HCT116 (cell line): ENCODE measurements at places on chromosomes 12 and 14. TPM values are rescaled to one million over a fixed set of nuclear protein-coding genes. Genes with fewer than 3 reads are reported as not detected.

The PARP11 gene
- 2.7 TPM for total RNA-seq

The ZDHHC22 gene
- total RNA-seq = 0.10 TPM

The CLEC2A gene
- total RNA-seq = not detected

The RBP5 gene
- total RNA-seq = 0.22 TPM

The OR4E2 gene
- not detected for total RNA-seq

The KANSL2 gene
- total RNA-seq = 41.6 TPM

The HOXC4 gene
- 1.5 TPM for total RNA-seq

The GUCY2C gene
- total RNA-seq = not detected

The KRT2 gene
- not detected for total RNA-seq

The GSG1 gene
- not detected for total RNA-seq

The AQP2 gene
- total RNA-seq = not detected

The PLEKHD1 gene
- 1.2 TPM for total RNA-seq

The DRAM1 gene
- 20.3 TPM for total RNA-seq

The VRTN gene
- total RNA-seq = 0.10 TPM

The TDRD9 gene
- total RNA-seq = not detected

The SLC38A4 gene
- not detected for total RNA-seq

The RND1 gene
- total RNA-seq = 2.0 TPM

The SMOC1 gene
- not detected for total RNA-seq

The FKBP3 gene
- 67.8 TPM for total RNA-seq

The SOAT2 gene
- total RNA-seq = 0.17 TPM

The SLC6A15 gene
- total RNA-seq = 0.07 TPM

The IRAK4 gene
- 6.9 TPM for total RNA-seq

The LRP10 gene
- 42.7 TPM for total RNA-seq

The PCK2 gene
- 94.1 TPM for total RNA-seq

The PELI2 gene
- 2.0 TPM for total RNA-seq

The GARIN6 gene
- total RNA-seq = not detected

The P2RX2 gene
- total RNA-seq = not detected

The FZD10 gene
- total RNA-seq = not detected

The GPR135 gene
- total RNA-seq = 3.9 TPM

The KLRG1 gene
- total RNA-seq = 1.5 TPM

The PLEK2 gene
- 67.6 TPM for total RNA-seq

The CAND1 gene
- total RNA-seq = 155 TPM

The NTF3 gene
- not detected for total RNA-seq

The LRRK2 gene
- 0.20 TPM for total RNA-seq

The ANKLE2 gene
- 68.8 TPM for total RNA-seq

The RASSF9 gene
- not detected for total RNA-seq

The KLRC4 gene
- total RNA-seq = 2.1 TPM

The ENTPD5 gene
- 14.4 TPM for total RNA-seq

The KRT8 gene
- total RNA-seq = 1,655 TPM

The ZBTB25 gene
- total RNA-seq = 19.0 TPM

The C1RL gene
- total RNA-seq = 25.9 TPM

The KERA gene
- not detected for total RNA-seq

The YAF2 gene
- 15.0 TPM for total RNA-seq

The PPP1R36 gene
- total RNA-seq = 0.47 TPM

The LRP1-AS gene
- total RNA-seq = not detected

The DNAJC22 gene
- 27.7 TPM for total RNA-seq

The IL31 gene
- total RNA-seq = not detected
